MG63 (cell line): ENCODE measurements at places on chromosomes 7 and 10. TPM values are rescaled to one million over a fixed set of nuclear protein-coding genes. Genes with fewer than 3 reads are reported as not detected.

DNA sequence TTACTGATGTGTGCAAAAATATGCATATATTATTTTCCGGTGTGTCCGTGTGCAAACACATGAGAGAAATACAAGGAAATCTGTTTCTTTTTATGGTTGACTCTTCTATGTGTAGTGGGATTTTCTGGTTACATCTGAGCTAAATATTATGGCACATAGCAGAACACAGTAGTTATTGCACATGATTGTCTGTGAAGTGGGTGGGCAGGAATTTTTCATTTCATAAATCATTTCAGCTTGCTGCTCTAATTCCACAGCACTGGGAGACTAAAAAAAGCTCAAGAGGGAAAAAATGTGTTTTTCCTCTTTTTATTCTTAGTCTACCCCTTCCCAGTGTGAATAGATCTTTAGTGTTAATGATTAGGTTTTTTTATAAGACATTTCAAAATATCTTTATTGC lies 197.9 kb downstream of the MBL2 start:
- DNase-seq = no peak

DNA sequence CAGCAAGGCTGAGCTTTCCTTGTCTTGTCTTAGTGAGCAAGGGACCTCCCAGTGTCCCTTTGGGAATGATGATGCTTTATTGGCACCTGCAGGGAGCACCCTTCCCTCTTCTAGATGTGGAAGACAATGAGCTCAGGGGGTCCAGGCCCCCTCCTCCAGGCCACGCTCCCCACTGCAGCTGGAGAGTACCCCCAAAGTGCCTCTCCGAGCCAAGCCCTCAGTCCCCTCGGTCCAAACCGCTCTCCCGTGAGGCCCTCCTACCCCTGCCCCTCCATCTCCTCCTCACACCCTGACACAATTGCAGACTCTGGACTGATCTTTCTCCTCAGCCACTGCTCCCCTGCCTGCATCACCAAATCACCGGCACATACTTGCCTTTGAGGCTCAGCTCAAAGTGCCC lies 16.7 kb downstream of the RBP3 start:
- DNase-seq = no peak

- peak; percentile 68 for DNase-seq
These were observed 60.6 kb upstream of the MSMB start for GRCh38 chr10:46106410-46107255.

DNA sequence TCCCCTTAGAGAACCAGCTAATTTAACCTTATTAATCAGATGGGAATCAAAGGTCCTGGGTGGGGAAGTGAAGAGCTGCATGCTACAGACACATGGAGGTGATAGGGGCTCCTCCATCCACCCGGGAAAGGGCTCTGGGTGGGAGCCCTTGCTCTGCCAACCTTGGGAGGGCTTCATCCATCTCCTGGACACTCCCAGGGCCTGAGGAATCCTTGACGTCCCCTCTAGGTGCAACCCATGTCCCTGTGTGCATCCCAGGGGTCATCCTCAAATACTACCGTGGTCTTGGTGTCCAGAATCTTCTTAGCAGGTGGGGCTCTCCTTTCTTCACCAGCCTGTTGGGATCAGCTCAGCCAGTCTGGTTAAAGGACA lies 55.4 kb upstream of the IGFBP3 start:
- DNase-seq = no peak

- no peak for DNase-seq
These were observed 78.7 kb upstream of the C1GALT1 start for GRCh38 chr7:7103343-7104313.

DNA sequence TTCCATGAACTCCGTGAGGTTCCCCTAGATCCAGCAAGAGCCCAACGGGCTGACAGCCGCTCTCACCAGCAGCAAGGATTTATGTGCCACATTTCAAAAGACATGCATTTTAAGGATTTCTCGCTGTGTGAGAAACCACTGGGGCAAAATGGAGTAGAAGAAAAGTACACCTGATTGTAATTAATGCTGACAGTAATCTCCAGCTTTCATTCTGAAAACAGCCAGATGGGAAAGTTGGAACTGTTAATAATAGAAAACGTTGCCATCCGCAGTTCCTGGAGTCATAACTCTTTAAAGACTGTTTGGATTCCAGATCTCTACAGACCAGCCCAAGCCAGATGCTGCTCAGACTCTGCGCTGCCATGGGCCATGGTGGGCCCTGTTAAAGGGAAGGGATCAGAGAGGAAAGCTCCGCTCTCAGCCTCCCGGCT lies 216.9 kb upstream of the GLI3 start:
- no peak for DNase-seq

DNA sequence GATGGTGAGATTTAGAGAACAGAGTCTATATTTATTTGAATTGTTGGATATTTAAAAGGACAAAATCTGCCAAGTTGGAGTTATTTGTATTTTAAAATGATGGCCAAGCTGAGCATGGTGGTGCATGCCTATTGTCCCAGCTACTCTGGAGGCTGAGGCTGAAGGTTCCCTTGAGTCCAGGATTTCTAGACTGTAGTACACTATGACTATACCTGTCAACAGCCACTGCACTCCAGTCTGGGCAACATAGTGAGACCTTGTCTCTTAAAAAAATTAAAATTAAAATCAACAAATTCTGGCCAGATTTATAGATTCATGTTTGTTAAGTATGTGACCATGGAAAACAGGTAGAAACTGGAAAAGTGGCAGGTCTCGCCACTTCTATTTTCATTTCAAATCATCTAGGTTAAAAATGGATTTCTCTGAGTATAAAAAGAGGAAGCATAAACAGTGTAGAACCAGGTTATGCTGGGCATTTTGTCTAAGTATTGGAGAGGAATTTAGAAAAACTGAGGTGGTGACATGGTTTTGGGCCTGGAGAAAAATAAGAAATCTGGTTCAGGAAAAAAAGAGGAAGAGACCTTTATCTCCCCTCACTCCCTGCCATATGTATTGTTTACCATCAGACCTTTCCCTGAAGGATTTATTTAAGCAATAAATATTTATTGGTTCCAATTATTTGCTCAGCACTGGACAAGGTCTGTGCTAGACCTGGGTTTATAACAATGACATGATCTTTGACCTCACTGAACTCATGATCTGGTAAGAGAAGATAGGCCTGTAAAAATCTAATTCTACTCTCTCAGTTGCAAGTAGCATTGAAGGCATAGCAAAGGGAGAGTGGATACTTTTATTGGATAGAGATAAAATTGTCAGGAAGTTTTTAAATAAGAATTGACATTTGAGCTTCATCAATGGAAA lies 134.2 kb downstream of the TSPAN12 start:
- no peak for DNase-seq

TMEM176A gene
- not detected in 2 replicates for total RNA-seq
